Common myeloid progenitor, CD34-positive (primary cell): ENCODE measurements at places on chromosomes 12 and 14.

- DNase-seq = no peak
These were observed 4.8 kb downstream of the CD163 start for GRCh38 chr12:7498809-7499208.

DNA sequence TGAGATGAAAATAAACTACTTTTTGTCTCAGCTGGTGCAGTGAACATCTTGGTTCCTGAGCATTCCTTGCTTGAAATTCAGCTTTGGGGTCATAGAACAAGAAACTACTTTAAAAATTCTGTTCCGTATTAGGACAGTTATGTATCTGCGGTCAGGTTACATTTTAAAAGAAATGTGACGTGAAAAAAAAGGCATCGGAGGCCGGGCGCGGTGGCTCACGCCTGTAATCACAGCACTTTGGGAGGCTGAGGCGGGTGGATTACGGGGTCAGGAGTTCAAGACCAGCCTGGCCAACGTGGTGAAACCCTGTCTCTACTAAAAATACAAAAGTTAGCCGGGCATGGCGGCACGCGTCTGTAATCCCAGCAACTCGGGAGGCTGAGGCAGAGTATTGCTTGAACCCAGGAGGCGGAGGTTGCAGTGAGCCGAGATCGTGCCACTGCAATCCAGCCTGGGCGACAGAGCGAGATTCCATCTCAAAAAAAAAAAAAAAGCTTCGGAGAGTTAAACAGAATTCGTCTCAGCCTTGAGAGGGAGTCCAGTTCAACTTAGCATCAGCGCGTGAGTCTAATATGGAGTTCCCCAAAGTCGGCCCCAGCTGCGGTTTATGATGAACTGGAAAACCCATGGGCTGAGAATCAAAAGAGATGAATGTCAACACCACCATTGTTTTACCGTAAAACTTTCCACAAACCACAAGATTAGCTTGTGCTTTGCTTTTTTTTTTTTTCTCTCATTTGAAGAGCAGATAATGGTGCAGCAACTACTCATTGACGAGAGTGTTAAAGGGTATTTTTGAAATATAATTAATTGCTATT lies 2.1 kb upstream of the SLC2A13 start:
- DNase-seq = no peak

- DNase-seq = peak; percentile 53
These were observed at the start of gene P3H3 for GRCh38 chr12:6827982-6828780. Gene P3H3 (plus strand): TSS chr12:6828407. CDS start chr12:6828441, 34 bp downstream.

- peak; percentile 75 for DNase-seq
These were observed 22.2 kb downstream of the UBE2N start for GRCh38 chr12:93419388-93420034.

DNA sequence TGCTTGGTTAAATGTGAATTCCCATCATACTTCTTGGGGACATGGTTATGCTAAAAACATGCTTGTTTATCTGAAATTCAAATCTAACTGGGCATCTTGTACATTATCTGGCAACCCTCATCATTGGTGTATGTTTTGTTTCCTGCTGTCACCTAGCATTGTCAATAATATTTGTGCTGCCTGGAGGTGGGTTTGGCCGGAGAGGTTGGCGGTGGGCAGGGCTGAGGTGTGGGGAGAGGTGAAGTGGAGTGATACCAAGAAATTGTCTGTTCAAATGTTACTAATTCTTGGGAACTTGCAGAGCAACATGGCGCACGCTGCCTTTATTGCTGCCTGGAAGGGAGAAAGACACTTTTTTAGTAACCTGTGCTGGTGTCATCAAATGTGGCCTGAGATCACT lies 280.5 kb downstream of the VRK1 start:
- no peak for DNase-seq

GRCh38 chr14:54002653-54003052 lies 46.0 kb upstream of the BMP4 start:
- DNase-seq = no peak
